NCI-H187 treated with DMSO at 0.1 percent for 48 hours (cell line): ENCODE measurements at places on chromosomes 7 and 10.

DNA sequence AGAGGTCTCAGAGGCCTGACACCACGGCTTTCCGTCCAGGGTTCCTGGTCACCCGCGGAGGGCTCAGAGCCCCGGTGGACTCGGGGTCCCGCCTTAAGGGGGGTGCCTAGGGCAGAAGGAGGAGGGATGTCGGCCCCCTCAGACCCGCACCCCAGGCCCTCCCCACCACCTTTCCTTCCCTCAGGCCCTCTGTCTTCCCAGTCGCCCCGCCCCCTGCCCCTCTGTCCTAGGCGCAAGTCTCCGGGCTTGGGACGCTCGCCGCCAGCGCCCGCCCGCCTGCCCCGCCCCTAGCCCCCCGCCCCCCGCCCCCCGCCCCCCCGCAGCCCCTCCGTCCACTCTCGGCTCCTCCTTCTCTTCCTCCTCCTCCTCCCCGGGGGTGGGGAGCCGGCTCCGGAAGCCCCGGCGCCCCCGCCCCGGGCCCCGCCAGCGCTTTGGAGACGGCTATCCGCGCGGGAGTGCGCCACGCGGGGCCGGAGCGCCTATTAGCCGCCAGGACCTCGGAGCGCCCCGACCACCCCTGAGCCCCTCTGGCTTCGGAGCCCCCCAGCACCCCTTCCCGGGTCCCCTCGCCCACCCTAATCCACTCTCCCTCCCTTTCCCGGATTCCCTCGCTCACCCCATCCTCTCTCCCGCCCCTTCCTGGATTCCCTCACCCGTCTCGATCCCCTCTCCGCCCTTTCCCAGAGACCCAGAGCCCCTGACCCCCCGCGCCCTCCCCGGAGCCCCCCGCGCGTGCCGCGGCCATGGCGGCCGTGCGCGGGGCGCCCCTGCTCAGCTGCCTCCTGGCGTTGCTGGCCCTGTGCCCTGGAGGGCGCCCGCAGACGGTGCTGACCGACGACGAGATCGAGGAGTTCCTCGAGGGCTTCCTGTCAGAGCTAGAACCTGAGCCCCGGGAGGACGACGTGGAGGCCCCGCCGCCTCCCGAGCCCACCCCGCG, at the start of gene AEBP1:
Gene AEBP1 (plus strand): TSS at position 423 of the 937 bp plus-strand sequence. CDS start 321 bp downstream, at position 744.
- DNase-seq, result no peak

GRCh38 chr7:50629238-50629901, 64.2 kb upstream of the DDC start:
- DNase-seq, result no peak

DNA sequence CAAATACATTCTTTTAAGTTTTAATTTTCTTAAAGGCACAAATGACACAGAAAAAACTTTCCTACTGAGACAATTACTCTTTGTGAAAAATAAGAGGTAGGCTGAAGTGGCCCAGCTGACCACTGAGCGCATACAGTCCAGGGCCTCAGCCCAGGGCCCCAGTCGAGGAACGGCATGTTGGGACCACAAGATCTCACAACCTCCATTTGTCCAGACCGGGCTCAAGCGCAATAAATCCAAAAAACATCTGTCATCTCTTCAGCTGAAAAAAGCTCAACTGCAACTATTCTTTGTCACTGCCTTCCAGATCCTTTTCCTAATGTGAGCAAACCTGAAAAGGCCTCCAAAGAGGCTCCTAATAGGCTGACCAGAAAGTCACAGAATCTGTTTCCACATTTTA, 165.8 kb downstream of the SRPK2 start:
- DNase-seq, result no peak

DNA sequence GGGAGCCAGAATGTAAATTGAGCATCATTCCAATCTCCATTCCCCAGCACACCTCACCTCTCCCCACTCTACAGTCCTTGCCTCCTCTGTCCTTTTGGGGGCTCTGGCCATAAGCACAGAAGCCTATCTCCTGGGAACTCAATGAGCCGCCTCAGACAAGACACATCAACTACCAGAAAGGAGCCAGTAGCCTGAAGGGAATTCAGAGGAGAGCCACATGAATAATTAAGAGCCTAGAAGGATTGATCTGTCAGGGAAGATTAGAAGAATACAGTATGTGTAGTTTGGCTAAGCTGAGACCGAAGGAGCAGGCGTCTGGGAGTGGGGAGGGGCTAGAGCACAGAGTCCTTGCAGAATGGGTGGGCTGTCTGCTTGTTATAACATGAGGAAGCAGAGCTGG, 31.2 kb downstream of the FRMD4A start:
- no peak for DNase-seq

- no peak for DNase-seq
Observed at GRCh38 chr7:74332373-74333176, 43.4 kb downstream of the CLIP2 start.

DNA sequence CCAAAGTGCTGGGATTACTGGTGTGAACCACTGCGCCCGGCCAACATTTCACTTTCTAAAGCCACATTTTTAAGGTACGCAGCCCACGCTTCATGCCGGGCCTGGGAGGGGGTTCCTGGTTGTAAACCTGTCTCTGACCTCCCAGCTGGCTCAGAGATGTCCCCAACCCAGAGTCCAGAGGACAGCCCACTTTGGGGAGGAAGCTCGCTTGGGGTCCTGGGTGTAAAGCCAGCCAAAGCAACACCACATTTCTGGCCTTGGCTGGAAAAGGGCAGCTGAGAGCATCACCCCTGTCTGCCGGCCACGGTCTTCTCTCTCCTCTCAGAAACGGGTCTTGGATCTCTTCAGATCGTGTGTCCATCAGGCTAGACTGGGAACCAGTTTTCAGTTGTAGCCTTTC, 23.9 kb upstream of the PITRM1 start:
- DNase-seq, result no peak

DNA sequence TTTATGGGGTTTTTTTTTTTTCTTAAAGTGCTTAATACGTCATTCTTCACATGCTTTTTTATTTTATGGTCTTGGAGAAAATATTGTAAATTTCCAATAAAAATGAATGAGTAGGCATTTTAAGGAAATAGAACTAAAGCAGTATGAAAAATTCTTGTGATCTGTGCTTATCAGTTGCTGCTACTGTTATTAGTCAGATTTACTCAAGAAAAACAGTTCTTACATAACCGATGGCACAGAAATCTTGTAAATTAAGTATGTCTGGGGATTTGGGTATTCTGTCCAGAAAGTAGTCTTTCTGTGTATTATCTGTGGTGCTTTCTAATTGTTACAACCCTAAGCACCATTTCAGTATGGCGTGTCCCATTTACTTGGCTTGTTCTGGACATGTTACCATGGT, 64.7 kb downstream of the LRGUK start:
- no peak for DNase-seq

DNA sequence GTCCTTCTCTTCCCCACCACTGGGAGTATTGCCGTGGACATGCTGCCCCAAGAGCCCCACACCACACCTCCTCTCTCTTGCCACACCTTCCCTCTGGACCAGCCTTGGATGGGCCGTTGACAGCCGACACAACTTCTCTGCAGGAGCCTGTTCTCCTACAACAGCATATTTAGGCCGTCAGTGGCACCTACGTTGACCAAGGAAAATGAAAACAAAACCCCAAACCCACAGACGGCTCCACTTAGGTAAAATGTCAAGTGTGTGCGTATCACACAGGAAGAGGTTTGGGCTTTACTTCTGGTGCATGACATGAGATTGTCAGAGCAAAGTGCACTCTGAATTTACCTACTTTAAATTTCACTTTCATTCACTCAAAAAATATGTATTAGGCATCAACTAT, 246.6 kb downstream of the ZMYND11 start:
- no peak for DNase-seq

- no peak for DNase-seq
Observed at GRCh38 chr7:30870821-30871518, 40.7 kb upstream of the AQP1 start.

GRCh38 chr10:68154211-68154497, 44.9 kb downstream of the MYPN start:
- DNase-seq, result no peak

- DNase-seq, result no peak
Observed at GRCh38 chr7:27096768-27097514, 1.1 kb upstream of the HOXA1 start.
